ENCODE measurements at places on chromosomes 7 and 10. TPM values are rescaled to one million over a fixed set of nuclear protein-coding genes. Genes with fewer than 3 reads are reported as not detected.

The BICC1 gene
- under 0.01 TPM for total RNA-seq

The ACTR1A gene
- 144 TPM for total RNA-seq

The ASAH2B gene
- 2.2 TPM for total RNA-seq

The ANKRD7 gene
- total RNA-seq = 0.22 TPM

The CALML3 gene
- not detected for total RNA-seq

The KLF14 gene
- not detected for total RNA-seq

The CCDC6 gene
- total RNA-seq = 21.2 TPM

The PPP1R17 gene
- not detected for total RNA-seq

The RBM20 gene
- 1.6 TPM for total RNA-seq

The MYH16 gene
- not detected for total RNA-seq

The PIK3AP1 gene
- total RNA-seq = 0.09 TPM

The RPP38 gene
- 11.9 TPM for total RNA-seq

The CALML5 gene
- not detected for total RNA-seq

The TRIL gene
- total RNA-seq = 31.8 TPM

The FASTK gene
- total RNA-seq = 39.0 TPM

The FRA10AC1 gene
- 3.4 TPM for total RNA-seq

Measured in dermis lymphatic vessel endothelial cell (primary cell).